HS-5 (cell line): ENCODE measurements at places on chromosomes 3 and 15.

GRCh38 chr15:73127302-73127936, 75.2 kb downstream of the NEO1 start:
- peak; percentile 8 for DNase-seq

DNA sequence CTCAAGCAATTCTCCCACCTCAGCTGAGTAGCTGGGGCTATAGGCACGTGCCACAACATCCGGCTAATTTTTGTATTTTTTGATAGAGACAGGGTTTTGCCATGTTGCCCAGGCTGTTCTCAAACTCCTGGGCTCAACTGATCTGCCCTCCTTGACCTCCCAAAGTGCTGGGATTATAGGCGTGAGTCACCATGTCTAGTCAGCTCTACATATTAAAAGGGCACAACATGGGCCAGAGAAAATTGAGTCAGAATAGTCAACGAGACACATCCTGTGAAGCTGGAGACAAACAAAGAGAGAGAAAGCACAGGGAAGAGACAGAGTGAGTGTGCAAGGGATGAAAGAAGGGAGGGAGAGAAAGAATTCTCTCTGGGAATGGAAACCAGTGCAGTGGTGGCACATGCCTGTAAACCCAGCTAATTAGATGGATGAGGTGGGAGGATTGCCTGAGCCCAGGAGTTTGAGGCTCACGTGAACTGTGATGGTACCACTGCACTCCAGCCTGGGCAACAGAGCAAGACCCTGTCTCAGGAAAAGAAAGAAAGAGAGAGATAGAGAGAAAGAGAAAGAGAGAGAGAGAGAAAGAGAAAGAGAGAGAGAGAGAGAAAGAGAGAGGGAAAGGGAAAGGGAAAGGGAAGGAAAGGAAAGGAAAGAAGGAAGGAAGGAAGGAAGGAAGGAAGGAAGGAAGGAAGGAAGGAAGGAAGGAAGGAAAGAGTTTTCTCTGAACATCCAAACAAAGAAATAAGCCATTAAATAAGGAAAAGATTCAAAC, 107.2 kb upstream of the SLC25A36 start:
- DNase-seq, result peak; percentile 29

GRCh38 chr15:99172989-99173388, 68.1 kb downstream of the SYNM start:
- DNase-seq, result no peak

GRCh38 chr3:157175691-157176507, 16.0 kb upstream of the CCNL1 start:
- DNase-seq, result no peak

GRCh38 chr3:141710888-141711616, 27.0 kb upstream of the RNF7 start:
- DNase-seq, result peak; percentile 88

DNA sequence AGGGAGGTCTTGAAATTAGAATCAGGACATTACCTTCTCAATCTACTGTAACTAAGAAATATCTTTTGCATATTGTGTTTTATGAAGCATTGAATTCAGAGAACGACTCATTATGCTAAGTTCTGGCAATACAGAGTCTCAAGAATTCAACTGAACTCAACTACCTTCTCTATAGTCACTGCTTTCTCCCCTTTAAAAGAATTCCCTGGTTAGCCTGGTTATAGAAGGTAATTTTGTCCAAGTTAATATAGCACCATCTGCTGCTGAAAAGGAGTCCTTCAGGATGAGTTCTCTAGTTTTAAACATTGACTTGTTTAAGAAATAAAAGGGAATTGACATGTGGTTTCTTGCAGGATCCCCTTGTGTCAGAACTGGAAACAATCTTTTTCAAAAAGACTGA, 60.2 kb downstream of the IL16 start:
- DNase-seq, result no peak

DNA sequence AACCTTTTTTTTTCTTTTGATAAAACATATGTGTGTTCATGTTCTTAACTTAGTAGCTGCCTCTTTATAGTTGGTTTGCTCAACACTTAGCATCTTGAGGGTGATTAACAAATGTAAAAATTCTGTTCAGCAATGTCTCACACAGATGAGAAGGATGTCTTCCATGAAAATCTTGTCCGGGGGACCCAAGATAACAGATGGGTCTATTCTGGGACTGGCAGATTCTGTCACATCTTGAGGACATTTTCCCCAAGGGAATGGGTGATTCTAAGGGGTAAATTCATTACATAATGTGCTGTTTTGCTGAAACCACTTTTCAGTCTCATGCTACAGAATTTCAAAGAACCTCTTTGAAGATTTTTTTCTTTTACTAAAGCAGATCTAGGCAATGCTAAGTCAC, 342.2 kb downstream of the IGSF11 start:
- DNase-seq, result no peak
